Posterior cingulate gyrus (tissue), 11 donors: ENCODE measurements at places on chromosomes 4 and X.

GRCh38 chr4:11010624-11011023 lies 326.1 kb upstream of the CLNK start:
- DNase-seq: no peak

DNA sequence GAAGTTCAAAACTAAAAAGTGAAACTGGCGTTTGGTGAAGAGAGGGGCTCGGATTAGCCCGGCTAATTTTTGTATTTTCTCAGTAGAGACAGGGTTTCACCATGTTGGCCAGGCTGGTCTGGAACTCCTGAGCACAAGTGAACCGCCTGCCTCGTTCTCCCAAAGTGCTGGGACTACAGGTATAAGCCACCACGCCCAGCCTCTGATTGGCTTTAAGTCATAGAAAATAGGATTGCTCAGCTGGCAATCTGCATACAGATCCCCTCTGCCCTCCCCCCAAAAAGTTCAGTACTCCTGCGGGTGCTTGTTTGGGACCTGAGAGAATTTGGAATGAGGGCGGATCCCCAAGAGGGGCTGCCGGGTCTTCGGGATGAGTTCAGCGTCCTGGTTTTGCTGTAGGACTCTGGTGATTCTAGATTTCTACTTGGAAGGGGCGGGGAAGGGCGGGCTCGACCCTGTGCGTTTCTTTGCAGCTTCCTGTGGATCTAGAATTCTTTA lies 537 bp upstream of the PRKX start:
- no peak for DNase-seq

DNA sequence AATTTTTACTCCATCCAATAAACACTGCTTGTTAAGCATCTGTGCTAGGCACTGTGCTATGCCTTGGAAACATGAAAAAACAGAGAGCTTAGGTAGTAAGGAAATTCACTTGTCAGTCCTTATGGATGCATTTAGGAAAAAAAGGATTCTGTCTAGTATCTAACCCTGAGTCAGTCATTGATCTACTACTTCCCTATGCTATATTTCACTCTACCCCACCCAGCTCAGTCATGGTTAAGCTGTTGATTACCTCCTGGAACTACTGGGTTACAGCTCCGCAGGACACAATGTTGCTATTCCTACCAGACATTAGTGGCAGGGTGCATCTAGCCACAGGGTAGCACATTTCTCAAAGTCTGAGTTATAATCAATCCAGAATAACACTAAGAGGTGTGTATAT lies 2.9 kb upstream of the USP53 start:
- no peak for DNase-seq

GRCh38 chrX:149040873-149041535 lies 464.1 kb downstream of the IDS start:
- DNase-seq: no peak

GRCh38 chr4:130738233-130738632 lies 1642.3 kb downstream of the C4orf33 start:
- peak; percentile 72 for DNase-seq

DNA sequence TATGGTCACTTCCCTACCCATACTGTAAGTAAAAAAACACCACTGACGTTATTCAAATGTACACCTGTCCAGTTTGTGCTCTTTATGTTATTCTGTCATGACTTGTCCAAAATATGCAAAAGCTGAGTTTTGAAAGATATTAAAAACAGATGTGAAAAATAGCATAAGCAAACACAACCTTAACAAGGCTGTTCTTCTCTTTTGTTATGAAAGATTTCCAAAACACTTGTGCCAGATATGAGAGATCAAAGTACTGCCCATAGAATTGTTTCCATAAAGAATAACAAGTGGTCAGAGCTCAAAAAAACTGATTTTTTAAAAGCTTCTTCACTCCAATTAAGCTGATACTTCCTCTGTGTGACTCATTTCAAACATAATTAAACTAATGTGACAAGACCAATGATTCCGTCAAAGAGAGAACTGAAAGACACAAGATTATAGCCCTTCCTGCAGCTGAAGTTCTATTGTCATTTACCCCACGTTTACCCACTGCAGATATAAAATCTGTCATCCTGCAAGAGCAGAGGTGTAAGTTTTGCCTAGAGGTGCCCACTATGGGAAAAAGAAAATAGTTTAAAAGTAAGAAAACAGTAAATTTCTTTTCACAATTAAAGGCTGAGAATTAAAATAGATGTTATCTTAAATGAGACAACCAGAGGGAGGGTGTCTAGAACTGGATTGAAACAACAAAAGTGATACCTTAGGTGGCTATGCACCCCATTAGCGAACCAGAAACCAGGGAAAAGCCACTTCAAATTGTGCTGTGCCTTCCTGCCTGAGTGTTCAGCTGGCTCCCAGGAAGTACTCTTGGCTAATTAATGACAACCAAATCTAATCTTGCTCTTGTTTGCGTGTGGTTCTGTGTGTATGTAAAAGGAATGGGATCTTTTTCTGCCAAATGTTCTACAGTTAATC lies 30.1 kb downstream of the RASSF6 start:
- no peak for DNase-seq

DNA sequence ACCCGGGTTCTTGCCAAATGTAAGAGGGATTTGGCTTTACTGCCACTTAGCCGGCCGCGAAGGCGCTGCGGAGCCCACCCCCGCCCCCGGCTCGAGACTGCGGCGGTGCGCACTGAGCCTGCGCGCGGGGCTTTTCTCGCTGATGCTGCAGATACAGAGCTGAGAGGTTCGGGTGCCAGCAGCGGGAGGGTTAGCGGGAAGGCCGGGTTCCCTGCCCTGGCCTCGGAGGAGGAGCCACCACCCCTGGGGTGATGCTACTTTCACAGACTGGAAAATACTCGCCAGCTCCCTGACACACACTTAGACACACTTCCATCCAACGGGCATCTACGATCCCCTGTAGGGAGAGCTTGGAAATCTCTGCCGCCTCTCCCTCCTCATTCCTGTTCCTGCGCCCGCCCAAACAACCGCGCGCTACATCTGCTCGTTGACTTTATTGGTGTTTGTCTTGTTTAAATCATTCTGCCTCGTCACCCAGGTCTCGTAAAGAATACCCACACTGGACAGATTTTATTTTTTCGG lies 2.1 kb upstream of the PCDH7 start:
- DNase-seq: peak; percentile 56

DNA sequence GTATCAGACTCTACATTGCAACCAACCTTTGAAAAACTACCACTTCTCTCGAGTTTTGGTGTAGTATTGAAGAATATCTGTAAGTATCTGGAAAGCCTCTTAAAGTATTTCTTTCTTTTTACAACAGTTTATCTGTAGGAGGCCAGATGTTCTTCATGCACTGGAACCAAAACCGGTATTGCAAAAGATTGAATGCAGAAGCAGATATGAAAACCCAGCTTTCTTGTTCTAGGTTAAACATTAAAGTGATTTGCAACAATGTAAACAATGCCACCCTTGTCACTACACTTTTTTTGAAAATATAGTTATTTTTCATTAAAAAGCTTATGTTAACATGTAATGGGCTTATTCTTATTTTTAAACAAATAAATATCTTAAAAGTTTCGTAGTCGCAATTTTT lies 27.2 kb downstream of the PLS3 start:
- DNase-seq: no peak

DNA sequence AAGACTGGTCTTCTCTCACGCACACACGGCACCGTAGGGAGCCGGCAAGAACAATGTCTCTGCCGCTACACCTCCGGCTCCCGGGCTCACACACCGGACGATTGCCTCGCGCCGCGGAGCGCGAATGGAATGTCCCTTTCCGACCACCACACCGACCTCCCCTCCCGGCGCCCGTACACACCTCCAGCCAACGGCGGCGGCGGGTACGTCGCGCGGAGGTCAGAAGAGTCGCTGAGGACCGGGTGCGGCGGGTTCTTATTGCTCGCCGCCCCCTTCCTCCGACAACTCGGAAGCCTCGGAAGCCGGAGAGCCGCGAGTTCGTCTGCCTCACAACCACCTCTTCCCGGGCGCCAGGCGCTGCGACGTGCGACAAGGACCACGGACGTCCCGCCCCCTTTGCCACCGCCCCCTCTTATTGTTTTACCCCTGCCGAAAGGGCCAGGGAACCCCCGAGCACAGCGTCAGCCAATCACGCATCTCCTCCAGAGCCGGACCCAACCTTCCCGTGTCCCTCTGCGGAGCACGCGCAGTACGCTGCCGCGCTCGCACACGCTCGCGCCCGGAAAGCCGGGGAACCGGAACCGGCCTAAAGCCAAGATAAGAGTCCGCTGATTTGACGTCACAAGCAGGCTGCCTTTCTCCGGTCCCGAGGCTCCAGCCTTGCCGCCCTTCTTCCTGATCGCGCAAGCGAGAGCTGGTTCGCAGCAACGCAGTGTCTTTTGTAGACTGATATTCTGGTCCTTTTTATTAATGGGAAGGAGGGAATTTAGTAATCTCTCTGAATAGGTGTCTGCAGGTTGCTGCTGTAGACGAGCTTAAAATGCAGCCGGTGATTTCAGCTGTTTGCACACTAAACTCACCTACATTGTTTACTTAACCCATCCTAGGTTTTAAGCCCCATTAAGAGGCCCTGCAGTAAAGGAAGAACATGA lies at the start of gene G3BP2:
G3BP2 (minus strand) TSS at position 385 of the 932 bp plus-strand sequence. CDS start 11,386 bp downstream, outside the sequence.
- peak; percentile 99 for DNase-seq

DNA sequence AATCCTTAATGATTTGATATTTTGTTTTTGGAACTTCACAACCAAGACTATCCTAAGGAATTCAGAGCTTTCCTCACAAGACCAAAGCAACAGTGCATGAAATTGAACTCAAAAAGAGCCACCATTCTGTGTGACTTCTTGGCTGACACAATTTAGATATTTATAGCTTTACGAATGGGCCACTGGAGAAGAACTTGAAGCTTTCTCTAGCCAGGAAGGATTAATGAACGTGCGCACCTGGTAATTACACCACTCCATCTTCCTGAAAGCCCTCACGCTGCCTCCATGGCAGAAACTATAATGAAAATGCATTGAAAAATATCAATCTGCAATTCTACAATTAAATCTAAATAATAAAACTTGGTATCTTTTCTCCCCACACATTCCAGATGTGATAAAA lies 1057.8 kb downstream of the DMD start:
- no peak for DNase-seq

- DNase-seq: no peak
Observed at GRCh38 chr4:133711817-133712216, 489.8 kb downstream of the PABPC4L start.

DNA sequence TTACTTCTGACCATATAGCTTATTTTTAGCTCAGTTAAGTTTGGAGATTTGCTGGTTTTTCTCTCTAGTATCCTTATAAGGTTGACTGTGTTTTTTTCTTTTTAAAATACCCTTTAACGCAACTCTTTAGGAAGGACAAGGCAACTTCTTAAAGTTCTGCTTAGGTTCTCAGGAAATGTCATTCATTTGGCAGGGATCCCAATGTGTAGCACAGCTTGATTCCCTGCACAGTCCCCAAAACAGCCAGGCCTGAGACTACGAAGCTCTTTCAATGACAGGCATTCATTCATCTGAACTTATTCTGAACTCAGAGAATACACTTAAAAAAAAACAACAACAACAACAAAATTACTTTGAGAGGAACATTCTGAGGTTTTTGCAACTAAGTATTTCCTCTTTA lies 1765.8 kb downstream of the PCDH7 start:
- DNase-seq: no peak

GRCh38 chrX:39507617-39508299 lies 590.0 kb downstream of the BCOR start:
- no peak for DNase-seq

GRCh38 chr4:169293343-169294176 lies 22.8 kb upstream of the SH3RF1 start:
- no peak for DNase-seq

DNA sequence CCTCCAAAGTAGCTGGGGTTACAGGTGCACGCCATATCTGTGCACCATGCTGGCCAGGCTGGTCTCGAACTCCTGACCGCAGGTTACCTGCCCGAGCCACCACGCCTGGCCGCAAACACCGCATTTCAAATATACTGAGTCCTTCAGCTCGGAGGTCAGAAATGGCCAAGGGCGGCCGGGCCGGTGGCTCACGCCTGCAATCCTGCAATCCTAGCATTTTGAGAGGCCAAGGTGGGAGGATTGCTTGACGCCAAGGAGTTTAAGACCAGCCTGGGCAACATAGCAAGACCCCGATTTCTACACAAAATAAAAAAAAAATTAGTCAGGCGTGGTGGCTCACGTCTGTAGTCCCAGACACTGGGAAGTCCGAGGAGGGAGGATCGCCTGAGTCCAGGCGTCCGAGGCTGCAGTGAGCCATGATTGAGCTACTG lies 71.9 kb upstream of the PPP2R3B start:
- no peak for DNase-seq

DNA sequence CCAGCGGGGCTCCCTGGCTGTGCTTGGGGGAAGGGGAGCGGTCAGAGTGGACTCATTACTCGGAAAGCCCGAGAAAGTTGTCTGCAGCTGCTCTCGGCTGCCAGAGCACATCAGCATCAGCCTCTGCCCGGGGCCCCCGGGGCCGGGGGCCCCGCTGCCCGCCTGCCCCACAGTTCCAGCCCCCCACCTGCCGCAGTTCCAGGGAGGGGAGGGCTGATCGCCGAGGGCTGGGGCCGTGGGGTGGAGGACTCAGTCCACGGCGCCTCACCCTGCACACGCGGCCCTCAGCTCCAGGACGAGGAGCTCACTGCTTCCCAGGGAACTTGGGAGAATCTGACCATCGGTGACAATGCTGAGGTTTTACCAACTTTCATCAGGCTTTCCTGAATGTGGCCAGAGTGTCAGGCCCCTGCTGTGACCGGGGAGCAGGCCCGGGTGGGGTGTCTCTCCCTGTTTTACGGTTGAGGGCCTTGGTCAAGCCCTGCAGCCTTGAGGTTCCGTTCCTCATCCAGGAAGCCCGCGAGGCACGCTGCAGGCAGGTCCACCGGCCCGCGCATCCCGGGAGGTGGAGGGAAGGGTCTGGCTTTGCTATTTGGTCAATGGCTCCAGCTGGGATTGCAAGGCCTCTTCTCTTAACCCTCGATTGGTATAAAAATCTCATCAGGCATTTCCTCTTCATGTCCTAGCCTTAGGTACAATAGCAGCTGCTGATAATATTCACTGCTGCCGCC lies 57.2 kb downstream of the CPZ start:
- DNase-seq: no peak

DNA sequence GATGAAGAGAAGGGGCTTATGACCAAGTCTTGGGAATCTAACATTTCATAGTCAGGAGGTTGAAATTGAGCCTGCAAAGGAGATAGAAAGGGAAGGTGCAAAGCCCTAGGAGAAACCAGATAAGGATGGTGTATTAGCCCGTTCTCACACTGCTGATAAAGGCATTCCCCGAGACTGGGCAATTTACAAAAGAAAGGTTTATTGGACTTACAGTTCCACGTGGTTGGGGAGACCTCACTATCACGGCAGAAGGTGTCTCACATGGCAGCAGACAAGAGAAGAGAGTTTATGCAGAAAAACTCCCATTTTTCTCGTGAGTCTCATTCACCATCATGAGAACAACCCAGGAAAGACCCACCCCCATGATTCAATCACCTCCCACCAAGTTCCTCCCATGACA lies 129.5 kb upstream of the LNX1 start:
- no peak for DNase-seq
